Globus pallidus (tissue), 1 donor: ENCODE measurements at places on chromosomes 2 and 18.
A peak's percentile ranks its signal among the peaks of the same experiment; 100 is the strongest.

- no peak for DNase-seq
These were observed 350.8 kb upstream of the NT5C1B start for GRCh38 chr2:18940184-18940583.

- DNase-seq, result no peak
These were observed 189.1 kb downstream of the UBE2E3 start for GRCh38 chr2:181169503-181169902.

- DNase-seq, result no peak
These were observed 572.3 kb downstream of the PLCL1 start for GRCh38 chr2:198376677-198377076.

DNA sequence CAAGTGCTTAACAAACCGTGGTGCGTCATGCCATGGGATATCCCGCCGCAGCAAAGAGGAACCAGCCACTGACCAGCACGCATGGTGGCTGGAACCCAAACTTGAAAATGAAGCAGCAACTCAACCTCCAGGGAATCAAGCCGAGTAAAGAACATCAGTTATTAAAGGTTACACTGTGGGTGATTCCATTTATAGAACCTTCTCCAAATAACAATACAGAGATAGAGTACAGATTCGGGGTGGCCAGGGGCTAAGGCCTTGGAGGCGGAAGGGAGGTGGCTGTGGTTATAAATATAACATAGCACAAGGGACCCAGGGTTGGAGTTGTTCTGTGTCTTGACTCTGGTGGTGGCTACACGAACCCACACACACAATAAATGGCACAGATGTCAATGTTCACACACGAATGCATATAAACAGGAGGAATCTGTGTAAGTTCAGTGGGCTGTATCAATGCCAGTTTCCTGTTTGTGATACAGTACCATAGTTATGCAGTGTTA is 123.1 kb downstream of the EIPR1 start:
- no peak for DNase-seq

- DNase-seq, result no peak
These were observed 198.6 kb downstream of the TFCP2L1 start for GRCh38 chr2:121086450-121086849.

DNA sequence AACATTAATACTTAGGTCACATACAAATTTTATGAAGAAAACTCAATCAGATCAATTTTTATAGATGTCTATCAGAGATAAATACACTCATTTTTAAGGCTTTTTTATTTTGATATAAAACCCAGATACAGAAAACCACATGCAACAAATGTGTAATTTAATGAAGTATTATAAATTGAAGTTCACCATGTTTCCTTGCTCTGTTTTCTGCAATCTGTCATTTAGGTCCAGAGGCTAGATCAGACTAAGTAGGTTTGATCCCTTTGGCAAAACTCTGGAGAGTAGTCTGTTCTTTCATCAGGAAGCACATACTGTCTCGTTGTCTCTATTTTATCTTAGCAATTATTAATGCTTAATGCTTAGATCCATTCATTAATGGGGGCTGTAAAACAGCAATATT is 841.6 kb downstream of the MBD2 start:
- no peak for DNase-seq

- DNase-seq, result no peak
These were observed 146.8 kb downstream of the EPHA4 start for GRCh38 chr2:221425353-221425752.

DNA sequence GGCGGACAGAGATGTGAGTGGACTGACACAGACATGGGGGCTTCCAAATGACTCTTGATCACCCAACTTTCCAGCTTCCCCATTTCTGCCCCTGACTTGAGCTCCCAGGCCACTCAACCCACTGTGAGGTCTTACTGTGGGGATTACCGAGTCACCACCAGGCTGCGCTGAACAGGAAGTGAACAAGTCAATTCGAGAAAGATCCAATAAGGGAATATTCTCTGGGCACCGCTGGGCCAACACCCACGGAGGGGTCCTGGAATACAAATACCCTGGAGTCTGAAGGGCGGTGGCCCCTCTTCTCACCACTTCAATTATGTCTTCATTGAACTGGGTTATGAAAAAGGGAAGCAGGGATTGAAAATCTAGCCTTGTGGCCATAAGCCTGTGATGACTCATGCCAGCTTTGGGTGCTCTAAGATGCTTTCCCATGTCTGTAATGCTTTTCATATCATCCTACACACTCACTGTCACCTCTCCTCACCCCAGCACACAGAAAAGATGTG is 37.7 kb downstream of the BCL11A start:
- no peak for DNase-seq

GRCh38 chr2:164821338-164821737 is 20.3 kb downstream of the COBLL1 start:
- no peak for DNase-seq

GRCh38 chr2:173989884-173990215 is 24.7 kb upstream of the SP3 start:
- DNase-seq, result no peak

GRCh38 chr18:47756364-47757016 is 174.0 kb downstream of the SMAD2 start:
- DNase-seq, result peak; percentile 45

- DNase-seq, result no peak
These were observed 80.4 kb downstream of the CELF4 start for GRCh38 chr18:37484983-37485834.

DNA sequence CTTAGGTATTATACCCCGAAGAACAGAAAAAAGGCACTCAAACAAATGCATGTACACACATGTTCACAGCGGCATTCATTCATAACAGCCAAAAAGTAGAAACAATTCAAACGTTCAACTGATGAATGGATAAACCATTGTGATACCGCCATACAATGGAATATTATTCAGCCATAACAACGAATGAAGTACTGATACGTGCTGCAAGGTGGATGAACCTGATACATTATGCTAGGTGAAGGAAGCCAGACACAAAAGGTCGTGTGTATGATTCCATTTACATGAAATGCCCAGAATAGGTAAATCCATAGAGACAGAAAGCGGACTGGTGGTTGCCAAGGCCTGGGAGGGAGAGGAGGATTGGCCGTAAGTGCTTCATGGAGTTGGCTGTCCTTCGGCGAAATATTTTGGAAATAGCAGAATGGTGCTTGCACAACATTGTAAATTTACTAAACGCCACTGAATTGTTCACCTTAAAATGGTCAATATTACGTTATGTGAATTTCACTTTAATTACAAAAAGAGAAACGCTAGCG is 750 bp upstream of the RMP24 start:
- DNase-seq, result no peak

GRCh38 chr2:124534028-124534427 is 508.9 kb downstream of the CNTNAP5 start:
- DNase-seq, result no peak

DNA sequence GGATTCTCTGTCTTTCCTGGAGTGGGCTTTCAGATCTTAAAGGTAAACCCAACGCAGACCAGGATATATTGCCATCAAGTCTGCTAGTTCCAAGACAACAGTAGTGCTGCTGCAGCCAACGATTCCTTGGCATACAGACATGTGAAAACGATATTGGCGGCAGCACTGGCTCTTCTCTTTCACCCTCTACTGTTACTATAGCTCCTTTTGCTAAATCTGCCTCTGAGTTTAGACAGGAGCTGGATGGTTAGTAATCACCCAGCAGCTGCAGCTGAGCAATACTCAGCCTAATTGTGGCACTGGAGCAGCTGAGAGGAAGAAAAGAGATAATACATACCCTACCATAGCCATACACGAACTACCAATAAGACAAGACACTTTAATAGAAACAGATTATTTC is 4.0 kb downstream of the YES1 start:
- DNase-seq, result peak; percentile 30

- no peak for DNase-seq
These were observed 8.6 kb upstream of the PDIA6 start for GRCh38 chr2:10820978-10821695.

DNA sequence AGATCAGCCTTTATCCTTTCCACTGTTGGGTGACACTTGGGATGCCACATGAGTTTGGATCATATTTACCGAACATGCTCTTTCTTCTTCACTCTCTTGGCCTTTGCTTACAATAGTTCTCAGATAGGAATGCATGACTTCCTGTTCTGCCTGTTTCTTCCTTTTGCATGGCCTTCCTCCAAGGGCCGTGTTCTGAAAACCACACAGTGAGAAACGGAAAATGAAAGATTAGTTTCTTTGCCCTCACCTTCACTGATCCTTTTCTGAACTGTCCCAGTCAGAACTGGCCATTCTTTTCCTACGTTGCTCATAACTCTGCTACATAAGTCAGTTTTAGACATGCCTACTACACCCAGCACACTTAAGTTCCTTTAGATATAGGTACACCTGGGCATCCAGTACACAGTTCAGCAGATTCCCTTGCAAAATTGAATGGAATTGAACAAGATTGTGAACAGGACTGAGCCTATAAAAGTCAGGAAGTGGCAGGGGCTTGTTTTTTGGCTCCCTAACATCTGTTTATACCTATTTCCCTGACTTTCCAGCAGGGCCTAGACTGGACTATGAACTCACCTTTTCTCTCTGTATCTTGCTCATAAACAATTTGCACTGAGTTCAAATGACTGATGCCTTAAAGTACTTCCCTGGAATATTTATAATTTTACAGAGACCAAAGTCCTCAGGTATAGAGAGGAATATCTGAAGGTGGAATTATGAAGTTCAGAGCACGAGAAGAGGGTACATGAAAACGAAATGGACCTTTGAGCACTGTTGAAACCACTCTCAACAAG is 186.4 kb upstream of the ST6GAL2 start:
- no peak for DNase-seq

DNA sequence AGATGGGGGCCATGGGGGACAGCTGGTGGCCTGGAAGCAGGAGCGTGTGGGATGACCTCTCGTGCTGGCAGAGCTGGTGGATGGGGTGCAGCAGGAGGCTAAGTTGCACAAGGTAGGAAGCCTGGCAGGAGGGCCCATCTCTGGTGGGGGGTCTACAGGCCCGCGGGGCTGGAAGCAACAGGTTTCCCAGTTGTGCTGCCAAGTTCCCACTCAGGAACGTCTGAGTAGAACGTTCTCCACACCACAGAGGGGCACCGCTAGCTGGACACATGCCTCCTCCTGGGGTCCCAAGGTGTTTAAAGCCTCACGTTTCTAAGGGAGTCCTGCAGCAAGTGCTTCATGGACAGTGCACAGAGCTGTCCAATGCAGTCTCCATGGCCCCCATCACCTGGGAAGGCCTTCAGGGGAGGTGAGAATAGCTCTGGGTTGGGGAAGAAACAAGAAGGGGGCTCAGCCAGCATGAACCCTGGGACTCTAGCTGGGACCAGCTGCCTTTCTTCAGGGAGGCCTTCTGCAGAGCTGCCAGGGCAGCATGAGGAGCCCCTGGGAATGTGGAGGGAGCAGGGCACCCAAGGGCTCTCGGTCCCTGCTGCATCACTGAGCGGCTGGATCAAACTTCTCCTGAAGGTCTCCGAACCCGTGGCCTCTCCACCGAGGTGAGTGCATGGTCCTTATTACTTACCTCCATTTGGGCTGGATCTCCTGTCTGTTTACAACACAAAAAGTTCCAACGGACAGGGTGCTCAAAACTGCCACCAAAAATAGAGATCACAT is 80.0 kb downstream of the TWIST2 start:
- DNase-seq, result no peak

GRCh38 chr2:109057686-109058085 is 68.7 kb upstream of the EDAR start:
- no peak for DNase-seq

DNA sequence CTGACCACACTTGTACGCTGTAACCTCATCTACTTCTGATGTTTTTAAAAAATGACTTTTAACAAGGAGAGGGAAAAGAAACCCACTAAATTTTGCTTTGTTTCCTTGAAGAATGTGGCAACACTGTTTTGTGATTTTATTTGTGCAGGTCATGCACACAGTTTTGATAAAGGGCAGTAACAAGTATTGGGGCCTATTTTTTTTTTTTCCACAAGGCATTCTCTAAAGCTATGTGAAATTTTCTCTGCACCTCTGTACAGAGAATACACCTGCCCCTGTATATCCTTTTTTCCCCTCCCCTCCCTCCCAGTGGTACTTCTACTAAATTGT is 2.1 kb downstream of the RHOB start:
- DNase-seq, result peak; percentile 71

GRCh38 chr2:25920786-25921415 is 42.6 kb upstream of the ASXL2 start:
- DNase-seq, result no peak

DNA sequence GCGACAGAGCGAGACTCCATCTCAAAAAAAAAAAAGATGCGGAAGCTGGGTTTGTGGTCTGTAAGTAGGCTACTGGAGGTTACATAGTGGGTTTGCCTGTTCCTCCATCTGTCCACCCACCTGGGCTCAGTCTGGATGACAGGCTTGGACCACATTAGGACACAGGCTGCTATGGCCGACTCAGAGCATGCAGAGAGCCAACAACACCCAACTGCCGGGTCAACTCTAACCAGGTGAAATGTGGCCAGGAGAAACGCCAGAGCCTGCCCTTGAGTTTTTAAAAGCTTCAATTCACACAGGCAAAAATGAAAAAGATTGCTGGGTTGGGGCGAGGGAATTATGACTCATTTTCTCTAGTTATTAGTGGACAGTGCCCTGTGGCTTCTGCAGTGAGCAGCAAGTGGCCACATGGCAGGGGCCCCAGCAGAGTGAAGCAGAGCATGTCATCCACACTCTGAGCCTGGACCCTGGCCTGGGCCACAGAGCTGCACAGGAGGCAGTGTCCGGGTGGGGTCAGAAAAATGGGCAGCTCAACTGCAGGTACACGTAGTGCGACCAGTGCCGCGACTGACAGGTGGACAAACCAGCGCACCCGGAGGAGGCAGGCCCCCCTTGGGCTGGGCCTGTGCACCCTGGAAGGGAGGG is 67.4 kb downstream of the BIN1 start:
- DNase-seq, result no peak

- DNase-seq, result no peak
These were observed 95.6 kb downstream of the EHBP1 start for GRCh38 chr2:62801110-62801509.

DNA sequence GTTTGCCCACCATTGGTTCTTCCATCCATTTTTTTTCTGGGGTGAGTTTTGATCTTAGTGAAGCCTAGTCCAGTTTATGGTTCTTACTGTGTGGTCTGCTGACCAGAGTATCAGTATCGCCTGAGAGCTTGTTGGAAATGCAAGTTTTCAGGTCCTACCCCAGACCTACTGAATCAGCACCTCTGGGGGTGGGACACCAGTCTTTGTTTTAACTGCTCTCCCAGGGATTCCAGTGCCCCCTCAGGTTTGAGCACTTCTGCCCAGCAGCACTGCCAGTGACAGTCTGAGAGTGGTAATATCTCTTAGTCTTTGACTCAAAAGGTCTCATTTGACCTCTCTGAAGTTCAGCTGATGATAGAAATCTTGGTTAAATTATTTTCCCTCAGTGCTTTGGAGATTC is 269.3 kb downstream of the ALPK2 start:
- DNase-seq, result no peak

- no peak for DNase-seq
These were observed 39.2 kb downstream of the LRRFIP1 start for GRCh38 chr2:237666606-237667005.

GRCh38 chr2:207951734-207952470 is 73.4 kb downstream of the PLEKHM3 start:
- no peak for DNase-seq

- no peak for DNase-seq
These were observed 117.6 kb downstream of the TWIST2 start for GRCh38 chr2:238965371-238966071.
